ENCODE measurements at places on chromosomes 6 and 20.

DNA sequence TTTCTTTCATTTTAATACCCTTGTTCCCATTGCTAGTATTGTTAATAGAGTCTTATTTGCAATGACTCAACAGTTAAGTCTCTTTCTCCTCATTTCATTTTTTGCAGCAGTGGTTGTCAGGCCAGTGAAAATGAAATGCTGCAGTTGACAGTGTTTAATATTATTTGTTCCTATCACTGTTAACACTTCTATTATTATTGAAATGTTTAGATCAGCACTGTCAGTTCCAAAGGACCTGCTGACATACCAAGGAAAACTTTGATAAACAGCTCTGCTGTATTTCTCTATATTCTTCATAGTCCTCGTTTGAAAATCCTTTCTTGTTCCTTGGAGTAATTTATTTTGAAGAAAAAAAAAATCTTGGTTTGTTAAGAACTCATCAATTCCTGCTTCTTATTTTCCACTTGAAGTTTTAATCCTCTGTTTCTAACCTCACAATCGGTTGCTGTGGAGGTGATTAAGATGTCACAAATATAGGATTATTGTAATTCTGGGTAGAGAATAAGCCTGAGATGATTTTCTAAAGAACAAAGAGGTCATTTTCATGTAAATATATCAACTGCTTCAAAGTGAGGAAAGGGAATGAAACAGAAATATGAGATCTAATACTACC, 1065.9 kb upstream of the CITED2 start:
- DNase-seq = no peak

DNA sequence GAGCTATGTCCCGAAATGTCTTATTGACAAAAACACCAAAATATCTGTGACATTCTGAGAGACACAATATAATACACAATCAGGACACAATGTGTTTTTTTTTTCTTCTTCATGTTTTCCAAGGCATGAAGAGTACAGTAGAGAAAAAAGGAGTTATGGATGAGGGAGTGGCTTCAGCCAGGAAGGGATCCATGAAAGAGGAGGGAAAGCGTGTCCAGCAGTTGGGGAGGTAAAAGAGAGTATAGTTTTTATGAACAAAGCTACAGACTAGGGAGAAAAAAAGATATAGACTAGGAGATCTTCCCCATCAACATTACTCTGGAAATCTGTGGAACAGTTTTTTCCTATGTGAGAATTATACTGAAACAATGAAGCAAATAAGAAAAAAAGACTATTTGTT, 38.9 kb upstream of the PRIM2 start:
- no peak for DNase-seq

- no peak for DNase-seq
Measured at GRCh38 chr6:109013656-109014305, 80.9 kb downstream of the SESN1 start.

DNA sequence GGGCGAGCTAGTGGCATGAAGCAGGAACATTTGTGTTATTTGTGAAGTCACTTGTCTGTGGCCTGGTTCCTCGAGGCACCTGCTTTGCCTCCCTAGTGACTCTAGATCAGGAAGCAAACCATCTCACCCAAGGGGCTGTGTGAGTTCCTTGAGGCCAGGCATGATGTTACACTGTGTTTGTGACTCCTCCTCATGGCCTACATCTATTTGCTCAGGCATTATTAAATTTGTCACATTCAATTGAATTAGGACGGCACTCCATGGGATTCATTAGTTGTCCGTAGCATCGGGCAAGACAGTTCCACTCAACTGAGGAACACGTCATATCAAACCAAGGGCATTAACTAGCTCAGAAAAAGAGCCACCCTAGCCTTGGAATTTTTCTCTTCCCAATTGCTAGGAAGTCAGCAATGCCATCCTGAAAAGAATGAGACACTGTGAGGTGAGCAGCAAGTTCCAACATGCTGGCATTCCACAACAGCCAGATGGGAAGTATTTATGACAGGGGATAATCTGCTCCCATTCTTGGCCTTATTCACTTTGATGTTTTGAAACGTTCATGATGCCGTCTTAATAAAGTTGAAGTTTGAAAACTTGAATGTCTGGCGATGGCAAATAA, 17.2 kb downstream of the TMEM200A start:
- DNase-seq = no peak

GRCh38 chr6:139572001-139572400, 197.6 kb upstream of the CITED2 start:
- no peak for DNase-seq

- DNase-seq = no peak
Measured at GRCh38 chr6:168374541-168375071, 55.0 kb upstream of the DACT2 start.

DNA sequence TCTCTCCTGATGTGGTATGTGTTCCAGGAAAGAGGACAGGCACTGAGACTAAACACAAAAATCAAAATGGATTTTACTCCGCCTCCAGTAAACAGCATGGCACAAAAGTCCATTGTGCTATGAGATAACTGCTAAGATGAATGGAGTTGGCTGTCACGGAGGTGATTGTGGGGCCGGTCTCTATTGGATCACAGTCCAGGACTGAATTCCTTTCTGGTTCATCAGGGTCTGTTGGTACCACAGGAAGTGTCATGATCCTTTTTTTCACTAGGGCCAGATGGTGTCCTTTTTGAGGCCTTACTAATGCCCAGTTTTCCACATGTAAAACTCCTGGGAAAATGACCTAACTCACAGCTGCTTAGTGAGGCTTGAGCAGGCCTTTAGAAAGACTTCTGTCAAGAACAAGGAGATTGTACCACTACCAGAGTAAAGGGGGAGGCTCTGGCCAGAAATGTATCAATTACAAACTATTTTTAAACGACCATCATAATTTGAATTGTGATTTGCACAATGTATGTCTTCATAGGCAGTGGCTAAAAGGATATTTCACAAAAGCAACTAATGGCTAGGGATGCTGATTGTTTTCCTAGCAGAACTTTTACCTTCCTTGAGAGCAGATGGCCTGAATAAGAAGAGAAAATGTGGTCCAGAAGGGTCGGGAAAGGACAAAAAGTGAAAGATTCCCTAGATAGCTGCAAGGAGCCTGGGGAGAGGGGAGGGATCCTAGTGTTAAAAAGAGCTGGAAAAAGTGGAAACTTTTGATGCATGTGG, 192.2 kb upstream of the POU3F2 start:
- no peak for DNase-seq

DNA sequence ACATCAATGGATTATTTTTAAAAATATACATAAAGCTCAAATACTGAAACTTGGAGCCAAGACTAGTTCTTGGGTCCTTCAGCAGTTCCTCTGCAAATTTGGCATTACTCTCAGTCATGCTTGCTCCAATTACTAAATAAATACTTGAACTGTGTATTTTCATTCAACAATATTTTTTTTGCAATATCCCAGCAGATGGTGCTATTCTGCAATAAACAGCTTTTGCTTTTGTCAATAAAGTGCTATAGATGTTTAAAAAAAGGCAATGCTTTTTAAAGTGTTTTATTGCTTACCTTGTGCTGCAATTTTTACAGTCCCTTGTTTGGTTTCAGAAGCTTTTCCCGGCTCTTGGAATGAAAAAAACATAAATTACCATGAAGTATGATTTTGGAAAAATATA, 243.4 kb downstream of the TRDN start:
- peak; percentile 26 for DNase-seq

DNA sequence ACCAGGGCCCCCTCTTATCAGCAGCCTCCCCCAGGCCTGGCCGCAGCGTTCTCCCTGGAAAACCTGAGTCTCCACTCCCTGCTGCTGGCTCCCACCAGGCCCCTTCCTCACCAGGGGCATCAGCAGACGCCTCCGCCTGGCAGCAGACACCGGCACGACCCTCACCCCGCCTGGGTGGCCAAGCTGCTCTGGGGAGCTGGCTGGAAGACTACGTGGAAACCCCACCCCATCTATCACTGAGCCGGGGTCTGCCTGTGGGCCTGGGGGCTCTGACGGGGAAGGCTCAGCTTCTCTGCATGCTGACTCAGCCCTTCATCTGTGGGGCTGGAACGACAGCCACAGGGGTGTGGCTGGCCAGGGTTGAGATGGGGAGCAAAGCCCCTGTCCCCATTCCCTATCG, 19.1 kb upstream of the RBBP8NL start:
- no peak for DNase-seq

DNA sequence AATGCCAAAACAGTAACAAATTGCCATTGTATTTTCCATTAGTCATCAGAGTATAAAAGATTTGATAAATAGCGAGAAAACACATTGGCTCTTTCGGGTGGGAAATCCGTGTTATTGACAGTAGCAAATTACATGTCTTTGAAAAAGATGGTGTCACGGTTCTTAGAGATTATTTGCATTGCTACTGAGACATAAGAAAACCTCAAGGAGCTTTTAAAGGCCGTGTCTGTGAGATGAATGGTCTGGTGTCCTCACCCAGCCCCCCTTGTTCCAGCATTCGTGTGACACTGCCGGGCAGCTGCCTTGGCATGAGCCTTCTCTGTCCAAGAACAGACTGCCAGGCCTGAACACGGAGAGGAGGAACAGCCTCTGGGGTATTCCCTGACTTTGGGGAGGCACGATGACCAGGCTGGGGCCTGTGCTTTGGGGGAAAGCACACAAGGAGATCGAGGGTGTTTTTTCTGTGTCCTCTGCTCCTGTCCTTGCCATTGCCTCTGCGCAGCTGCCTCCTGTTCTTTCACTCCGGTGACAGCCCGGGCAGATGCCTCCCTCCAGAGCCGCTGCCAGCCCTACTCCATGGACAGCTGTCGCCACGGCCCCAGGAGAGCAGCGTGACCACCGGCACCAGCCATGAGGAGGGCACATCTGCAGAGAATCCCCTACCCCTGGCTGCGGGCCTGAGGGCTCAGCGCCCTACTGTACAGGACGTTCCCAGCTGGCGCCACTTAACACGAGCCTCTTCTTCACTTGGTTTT, 167.7 kb upstream of the CDYL start:
- DNase-seq = no peak

DNA sequence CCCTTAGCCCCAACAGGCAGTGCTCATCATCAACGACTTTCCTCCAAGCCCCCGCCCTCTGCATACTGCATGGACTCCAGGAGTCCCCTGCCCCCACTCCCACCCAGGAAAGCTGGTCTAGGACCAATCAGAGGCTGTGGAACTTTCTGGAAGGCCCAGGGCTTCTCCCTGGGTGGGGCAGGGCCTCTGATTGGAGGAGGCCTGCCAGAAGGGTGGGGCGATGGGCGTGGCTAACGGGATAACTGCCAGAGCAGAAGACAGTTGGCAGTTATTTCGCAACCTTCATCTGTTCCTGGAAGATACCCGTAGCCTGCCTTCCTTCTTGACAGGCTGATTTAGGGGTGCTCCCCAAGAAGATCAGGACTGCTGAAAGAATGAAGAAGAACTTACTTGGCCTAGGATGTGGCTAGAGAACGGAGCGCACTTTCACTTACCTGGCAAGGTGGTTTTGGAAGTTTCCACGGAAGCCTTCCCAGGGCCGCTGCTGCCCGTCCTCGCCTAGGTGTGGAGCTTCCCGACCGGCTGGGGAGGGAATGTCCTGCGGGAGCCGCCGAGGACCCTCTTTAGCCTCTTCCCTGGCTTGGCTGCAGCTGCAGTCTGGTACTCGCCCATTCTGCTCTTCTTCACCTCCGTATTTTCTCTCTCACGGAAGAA, 209.0 kb downstream of the LRFN2 start:
- no peak for DNase-seq

DNA sequence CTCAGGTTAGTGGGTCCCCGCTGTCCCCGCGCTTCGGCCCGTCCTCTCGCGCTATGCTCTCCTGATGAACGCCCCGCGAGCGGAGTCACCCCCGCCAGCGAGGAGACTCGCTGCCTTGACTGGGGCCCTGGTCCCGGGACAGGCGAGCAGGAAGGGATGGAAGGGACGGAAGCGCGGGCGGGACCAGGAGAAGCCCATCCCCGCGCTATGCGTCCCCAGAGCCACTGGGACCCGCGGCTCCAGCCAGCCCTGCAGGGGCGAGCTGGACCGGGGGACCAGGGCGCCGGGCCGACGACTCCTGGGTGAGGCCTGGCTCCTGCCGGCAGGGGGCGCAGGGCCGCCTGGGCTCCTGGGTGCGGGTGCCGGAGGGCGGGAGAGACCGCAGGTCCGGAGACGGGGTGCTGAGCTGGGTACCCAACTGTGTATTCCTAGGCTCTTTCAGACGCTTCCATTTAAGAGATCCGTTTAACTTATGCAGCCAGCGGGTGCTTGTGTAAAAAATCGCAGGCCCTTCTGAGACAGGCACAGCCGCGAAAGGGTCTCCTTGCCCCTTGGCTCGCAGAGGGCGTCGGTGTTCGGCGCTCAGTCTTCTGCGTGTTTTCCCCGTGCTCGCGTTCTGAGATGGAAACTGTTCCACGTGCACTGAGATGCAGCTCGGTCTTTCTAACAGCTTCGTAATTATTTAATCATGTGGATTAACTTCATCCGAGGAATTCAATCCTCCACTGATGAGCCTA, 580 bp upstream of the SYCP2 start:
- DNase-seq = peak; percentile 80

DNA sequence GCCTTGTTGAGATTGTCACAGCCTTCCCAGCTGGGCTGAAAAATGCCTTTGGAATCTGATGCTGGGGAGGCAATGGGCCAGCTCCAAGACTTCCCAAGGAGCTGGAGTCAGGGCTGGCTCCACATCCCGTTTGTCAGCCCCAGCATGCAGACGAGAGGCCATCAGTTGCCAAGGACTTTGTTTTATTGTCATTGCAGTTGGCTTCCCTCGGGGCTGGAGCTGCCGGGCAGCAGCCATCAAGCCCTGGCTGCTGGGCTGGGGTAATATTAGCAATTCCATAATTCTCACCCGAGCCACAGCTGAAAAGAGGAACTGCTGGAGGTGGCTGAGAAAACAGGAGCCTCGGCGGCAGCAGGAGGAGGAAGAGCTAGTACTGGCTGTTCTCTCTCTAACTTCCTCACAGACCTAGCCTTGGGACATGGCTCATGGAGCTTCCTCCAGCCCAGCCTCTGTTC, 182.5 kb downstream of the CDC5L start:
- no peak for DNase-seq

GRCh38 chr20:46739431-46740213, 30.2 kb downstream of the SLC2A10 start:
- DNase-seq = no peak

DNA sequence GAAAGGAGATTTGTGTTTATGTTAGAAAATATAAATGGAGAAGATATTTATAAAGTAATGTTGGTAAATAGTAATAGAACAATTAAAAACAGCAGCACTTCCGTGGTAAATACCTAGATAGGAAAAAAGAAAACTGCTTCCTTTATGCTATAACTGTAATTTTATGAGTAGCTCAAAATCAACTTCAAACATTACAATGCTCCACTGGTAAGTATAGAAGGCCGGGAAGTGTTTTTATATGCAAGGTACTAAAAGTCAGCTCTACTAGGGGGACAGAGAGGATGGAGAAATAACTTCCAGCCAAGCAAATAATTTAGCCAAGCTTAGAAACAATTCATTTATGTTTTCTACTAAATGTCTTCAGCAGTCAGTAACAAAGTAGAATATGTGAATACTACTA, 56.7 kb downstream of the ARHGAP18 start:
- DNase-seq = no peak

DNA sequence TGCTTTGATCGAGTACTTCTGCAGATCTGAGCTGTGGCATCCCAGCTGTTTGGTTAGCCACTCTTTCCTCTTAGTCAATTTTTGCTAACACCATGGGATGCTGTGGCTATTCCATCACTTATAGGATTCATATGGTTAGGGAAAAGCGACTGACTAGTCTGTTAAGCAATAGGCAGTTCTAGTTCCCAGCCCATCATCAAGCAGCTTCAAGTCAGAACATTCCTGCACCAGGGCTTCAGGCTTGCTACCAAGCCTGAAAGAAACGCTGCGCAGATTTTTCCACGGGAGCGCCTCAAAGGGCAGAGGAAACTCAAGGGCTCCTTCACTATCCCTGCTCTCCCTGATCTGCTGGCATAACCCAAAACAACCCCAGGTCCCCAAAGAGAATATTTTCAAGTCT, 159.8 kb upstream of the SUPT3H start:
- no peak for DNase-seq

GRCh38 chr20:18273738-18274137, 14.6 kb upstream of the ZNF133 start:
- DNase-seq = no peak

Data from ACHN (cell line).